Bronchial smooth muscle cell (primary cell): ENCODE measurements at places on chromosomes 11 and 22. TPM values are rescaled to one million over a fixed set of nuclear protein-coding genes. Genes with fewer than 3 reads are reported as not detected.

The GLYAT gene
- not detected in 2 replicates for total RNA-seq

The C11orf16 gene
- not detected in 2 replicates for total RNA-seq

The SLC17A6 gene
- total RNA-seq, result not detected in 2 replicates

The PKDREJ gene
- total RNA-seq, result under 0.01 and 0.09 TPM in 2 replicates

The OR4S2 gene
- total RNA-seq, result not detected in 2 replicates

The SPI1 gene
- 0.17 TPM in 1 of 2 replicates, not detected in the other for total RNA-seq

The NRXN2 gene
- 1.0 and 1.4 TPM in 2 replicates for total RNA-seq

The SEZ6L gene
- total RNA-seq, result not detected in 2 replicates

The OR8G1 gene
- not detected in 2 replicates for total RNA-seq

The ASPHD2 gene
- total RNA-seq, result 0.79 and 1.2 TPM in 2 replicates

The RTN4R gene
- 0.32 TPM in 1 of 2 replicates, not detected in the other for total RNA-seq

The MUC2 gene
- not detected in 2 replicates for total RNA-seq

The AIFM3 gene
- 1.1 and 1.4 TPM in 2 replicates for total RNA-seq

The CCDC188 gene
- not detected in 2 replicates for total RNA-seq
